NCI-H1048 (cell line): ENCODE measurements at places on chromosomes 16 and 17.

GRCh38 chr17:5002121-5002788 lies 4.5 kb downstream of the KIF1C start:
- DNase-seq = no peak

GRCh38 chr16:85948138-85948509 lies 49.2 kb downstream of the IRF8 start:
- no peak for DNase-seq

- DNase-seq = no peak
These were observed 65.3 kb downstream of the SPECC1 start for GRCh38 chr17:20074489-20074888.

DNA sequence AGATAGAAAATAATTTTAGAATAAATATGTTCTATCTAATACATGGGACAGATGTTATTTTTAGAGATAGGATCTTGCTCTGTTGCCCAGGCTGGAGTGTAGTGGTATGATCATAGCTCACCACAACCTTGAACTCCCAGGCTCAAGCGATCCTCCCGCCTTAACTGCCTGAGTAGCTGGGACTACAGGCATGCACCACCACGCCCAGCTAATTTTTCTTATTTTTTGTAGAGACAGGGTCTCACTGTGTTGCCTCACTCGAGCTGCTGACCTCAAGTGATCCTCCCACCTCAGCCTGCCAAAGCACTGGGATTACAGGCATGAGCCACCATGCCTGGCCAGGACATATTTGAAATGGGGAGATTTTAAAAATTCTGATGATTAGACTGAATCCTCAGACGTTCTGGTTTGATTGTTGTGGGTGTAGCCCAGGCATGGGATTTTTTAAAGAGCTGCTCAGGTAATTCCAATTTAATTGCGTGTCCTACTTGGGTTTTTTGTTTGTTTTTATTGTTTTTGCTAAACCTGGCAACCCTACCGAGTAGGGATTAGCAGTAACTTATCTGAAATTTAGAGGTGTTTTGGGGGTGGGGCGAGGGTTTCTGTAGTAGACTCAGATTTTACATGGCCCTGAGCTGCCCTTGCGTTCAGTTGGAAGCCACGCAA lies 142.9 kb downstream of the RAB11FIP4 start:
- DNase-seq = no peak

DNA sequence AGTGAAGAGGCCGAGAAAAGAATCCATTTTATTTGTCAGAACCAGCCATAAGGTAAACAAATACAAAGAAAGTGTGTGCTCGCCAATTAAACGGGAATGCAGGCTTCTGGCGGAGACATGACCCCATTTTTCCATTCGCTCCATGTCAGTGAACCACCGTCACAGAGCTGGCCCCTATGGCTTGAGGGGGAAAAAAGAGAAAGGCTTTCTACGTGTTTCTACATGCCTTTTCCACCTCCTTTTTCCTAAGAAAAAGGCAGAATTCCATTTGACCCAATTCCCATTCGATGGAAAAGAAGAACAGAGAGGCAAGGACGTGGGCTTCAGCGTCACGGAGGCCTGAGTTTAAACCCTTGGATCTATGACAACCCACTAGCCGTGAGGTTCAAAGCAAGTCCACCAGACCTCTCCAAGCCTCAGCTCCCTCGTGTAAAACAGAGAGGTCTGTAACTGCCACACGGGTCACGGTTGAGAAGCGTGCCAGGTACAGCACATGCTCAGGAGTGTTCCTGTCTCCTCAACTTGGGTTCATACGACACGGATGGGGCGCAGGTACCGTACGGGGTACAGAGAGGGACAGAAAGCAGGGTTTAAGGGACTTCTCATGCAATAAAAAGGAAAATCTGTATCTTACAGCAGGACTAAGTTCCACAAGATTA lies 91.9 kb downstream of the NXN start:
- no peak for DNase-seq

- DNase-seq = no peak
These were observed 9.8 kb downstream of the SLC16A3 start for GRCh38 chr17:82238472-82239201.
